SW 1271 (cell line): ENCODE measurements at places on chromosomes 7 and 10.

- DNase-seq, result no peak
Measured at GRCh38 chr7:74498354-74498753, 44.6 kb downstream of the GTF2IRD1 start.

GRCh38 chr7:55299273-55299967 lies 65.7 kb upstream of the LANCL2 start:
- no peak for DNase-seq

GRCh38 chr10:25455980-25456567 lies 281.3 kb downstream of the GPR158 start:
- no peak for DNase-seq

GRCh38 chr7:50962281-50962883 lies 179.7 kb upstream of the GRB10 start:
- no peak for DNase-seq

- DNase-seq, result no peak
Measured at GRCh38 chr10:59754951-59755350, 1.7 kb upstream of the MRLN start.

DNA sequence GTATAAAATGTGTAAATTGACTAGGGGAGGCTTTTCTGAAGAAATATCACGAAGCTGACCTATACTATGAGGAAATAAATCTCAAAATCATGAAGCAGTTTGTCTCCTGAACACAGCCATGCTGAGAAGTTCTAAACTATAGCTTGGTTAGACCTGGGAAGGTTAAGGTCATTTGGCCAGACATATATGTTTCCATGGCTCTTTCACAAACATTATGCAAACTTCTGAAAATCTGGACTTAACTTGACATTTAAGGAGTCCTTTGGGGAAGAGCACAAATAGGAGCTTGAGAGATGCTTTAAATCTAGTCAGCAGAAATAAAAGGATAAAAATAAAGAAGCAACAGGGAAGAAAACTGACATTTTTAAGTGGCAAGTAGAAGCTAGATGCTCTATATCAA lies 115.9 kb upstream of the MEOX2 start:
- DNase-seq, result no peak

- DNase-seq, result no peak
Measured at GRCh38 chr10:116741391-116742351, 695 bp downstream of the HSPA12A start.

DNA sequence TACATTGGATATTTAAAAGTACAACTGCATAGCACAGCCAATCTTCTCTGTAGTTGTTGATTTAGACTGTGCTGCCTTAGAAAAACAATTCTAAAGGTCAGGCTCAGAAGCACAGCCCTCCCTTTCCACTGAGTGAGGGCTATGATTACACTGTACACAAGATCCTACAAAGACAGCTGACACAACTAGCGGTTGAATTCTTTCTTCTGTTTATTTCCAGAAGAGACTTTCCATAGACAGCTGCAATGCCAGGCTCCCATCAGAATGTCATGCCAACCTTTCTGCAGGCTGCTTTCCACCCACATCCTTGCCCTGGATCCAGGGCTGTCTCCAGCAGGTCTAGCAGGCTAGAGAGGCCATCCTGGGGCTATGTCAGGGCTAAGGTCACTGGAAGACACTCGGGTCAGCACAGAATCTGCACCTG lies 39.3 kb downstream of the FAM13C start:
- no peak for DNase-seq

DNA sequence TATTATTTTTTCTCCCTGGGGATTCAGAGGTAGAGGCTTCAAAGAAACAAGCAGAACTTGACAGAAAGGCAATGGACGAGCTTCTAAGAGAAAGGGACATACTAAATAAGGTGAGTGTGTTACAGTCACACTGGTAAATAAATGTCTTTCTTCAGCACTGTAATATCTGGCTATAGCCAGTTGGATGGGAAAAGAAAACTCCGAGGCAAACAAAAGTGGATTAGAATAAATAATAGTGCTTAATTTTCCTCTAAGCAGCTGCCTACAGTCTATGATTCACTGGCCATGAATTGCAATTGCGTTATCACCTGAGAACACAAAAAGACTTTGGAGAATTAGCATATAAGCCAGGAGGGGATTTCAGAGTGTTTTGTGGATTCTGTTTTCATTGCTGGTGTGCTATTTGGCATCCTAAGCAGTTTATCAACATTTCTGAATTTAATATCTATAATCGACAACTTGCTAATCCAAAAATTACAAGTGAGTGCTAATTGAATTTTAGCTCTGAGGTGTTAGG lies 23.2 kb downstream of the CFAP58 start:
- no peak for DNase-seq

GRCh38 chr10:55203319-55203718 lies 402.3 kb upstream of the PCDH15 start:
- no peak for DNase-seq

- no peak for DNase-seq
Measured at GRCh38 chr10:33111488-33112051, 153.5 kb upstream of the ITGB1 start.

- DNase-seq, result no peak
Measured at GRCh38 chr10:391305-391704, 256.1 kb downstream of the ZMYND11 start.

- no peak for DNase-seq
Measured at GRCh38 chr7:150734254-150734653, 3.0 kb upstream of the GIMAP5 start.

- peak; percentile 42 for DNase-seq
Measured at GRCh38 chr10:7260412-7260900, 150.4 kb downstream of the SFMBT2 start.
